ENCODE measurements at places on chromosomes 6 and 20.

- no peak for DNase-seq
Measured at GRCh38 chr6:134729561-134729960, 220.3 kb downstream of the ALDH8A1 start.

DNA sequence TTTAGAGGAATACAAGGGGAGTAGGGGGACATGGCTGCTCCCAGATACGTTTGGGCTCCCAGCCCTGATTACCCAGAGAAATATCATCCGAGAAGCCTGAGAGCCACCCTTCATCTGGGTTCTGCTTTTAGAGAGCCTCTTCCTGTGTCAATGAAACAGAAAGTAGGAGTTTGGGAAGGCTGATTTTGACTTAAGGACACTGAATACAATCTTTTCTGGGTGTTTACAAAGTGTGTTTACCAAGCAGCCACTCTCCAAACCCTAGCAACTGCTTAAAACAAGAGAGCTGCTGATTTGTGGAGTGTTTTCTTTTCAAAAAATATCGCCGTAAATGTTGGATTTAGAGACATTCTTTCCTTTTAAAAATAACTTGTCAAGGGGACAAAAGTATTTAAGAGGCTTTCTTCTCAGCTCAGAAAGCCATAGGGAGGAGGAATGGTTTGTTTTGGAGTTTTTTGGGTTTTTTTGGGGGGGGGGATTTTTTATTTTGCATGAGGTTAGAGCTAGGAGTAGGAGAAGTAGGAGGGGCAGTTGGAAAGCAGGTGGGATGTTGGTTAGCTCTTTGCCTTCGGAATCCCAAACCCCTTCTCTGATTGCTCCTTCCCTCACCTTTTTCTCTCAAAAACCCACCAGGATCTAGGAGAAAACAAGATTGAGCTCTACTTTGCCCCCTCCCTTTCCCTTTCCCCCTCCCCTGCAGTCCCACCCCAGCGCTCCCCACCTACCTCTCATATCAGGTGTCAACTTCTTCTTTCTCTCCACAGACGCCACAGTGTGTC, 12.4 kb downstream of the MAFB start:
- DNase-seq = no peak

DNA sequence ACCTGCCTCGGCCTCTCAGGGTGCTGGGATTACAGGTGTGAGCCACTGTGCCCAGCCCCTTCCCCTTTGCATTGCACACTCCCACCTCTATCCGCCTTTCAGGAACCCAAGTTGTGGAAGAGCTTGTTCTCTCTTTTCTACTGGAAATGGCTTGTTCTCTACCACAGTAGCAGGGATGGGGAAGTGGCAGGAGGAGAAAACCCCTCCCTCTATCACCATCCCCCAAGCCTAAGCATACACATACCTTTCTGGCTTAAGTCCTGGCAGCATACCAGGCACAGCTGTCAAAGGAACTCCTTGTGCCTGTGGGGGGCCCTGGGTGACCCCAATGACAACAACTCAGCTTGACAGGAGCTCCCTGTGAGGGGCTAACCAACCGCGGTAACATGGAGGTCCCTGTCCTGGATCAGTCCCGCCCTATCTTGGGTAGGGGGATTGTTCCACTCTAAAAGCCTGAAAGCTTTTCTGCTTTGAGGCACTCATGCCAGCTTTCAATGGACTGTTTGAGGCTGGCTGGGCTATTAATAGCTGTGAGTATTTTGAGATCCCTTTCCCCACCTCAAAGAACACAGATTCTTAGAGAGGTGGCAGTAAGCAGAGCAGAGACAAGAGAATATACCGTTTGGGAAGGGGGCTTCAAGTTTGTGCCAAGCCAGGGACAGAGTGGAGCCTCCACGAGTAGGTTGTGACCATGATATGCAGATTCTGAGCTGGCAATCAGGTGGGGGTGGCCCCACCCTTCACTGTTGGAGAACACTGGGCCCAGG, 2.3 kb downstream of the KLHDC3 start:
- DNase-seq = no peak

DNA sequence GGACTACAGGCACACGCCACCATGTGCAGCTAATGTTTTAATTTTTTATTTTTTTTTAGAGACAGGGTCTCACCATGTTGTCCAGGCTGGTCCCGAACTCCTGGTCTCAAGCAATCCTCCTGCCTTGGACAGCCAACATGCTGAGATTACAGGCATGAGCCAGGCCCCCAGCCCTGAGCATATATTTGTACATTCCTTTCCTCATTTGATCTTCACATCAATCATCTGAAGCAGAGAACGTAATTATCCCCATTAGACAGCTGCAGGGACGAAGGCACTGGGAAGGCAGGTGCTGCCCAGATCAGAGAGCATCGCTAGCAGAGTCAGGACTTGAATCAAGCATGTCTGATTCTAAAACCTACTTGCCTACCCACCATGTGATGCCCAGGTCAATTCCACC, 41.0 kb upstream of the SIRPA start:
- DNase-seq = no peak

- no peak for DNase-seq
Measured at GRCh38 chr20:38452880-38453624, 17.9 kb upstream of the SNHG17 start.

- DNase-seq = no peak
Measured at GRCh38 chr6:94349227-94349626, 929.9 kb upstream of the EPHA7 start.

GRCh38 chr6:70398783-70399728, 14.3 kb upstream of the FAM135A start:
- DNase-seq = no peak

DNA sequence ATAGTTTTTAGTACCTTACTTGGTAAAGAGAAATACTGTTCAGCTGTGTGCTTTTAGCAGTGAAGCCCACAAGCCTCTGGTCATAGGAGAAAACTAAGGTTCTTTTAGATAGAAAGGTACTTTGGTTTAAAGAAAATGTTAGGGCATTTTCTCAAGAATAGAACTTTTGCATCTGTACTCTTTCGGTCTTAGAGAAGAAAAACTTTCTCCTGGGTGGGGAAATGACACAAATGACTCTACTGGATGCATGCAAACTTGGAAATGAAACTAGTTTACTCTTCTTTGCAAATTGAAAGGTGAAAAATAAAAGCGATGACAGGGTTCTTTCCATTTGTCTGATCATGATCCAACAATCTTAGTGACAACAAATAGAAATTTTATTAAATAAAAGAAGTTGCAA, 2.1 kb upstream of the TMEM217 start:
- no peak for DNase-seq

DNA sequence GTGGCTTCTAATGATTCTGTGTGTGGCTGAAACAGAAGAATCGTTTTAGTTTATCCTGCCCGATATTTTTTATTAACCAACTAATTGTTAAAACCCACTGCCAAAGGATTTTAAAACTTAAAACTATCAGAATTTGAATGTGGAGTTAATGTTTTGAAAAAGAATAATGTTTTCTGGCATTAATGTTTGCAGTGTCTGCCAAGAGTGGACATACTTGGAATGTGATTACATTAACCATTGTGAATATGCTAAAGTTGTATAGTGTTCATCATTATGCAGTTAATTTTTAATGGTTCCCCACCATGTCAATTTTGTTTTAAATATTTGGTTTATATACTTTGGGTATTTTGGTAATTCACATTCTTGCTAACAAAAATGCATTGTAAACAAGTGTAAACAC, 24.4 kb downstream of the DCBLD1 start:
- DNase-seq = no peak

GRCh38 chr20:57653910-57654309, 33.7 kb upstream of the ZBP1 start:
- DNase-seq = no peak

GRCh38 chr6:12439296-12439695, 149.1 kb downstream of the EDN1 start:
- no peak for DNase-seq

DNA sequence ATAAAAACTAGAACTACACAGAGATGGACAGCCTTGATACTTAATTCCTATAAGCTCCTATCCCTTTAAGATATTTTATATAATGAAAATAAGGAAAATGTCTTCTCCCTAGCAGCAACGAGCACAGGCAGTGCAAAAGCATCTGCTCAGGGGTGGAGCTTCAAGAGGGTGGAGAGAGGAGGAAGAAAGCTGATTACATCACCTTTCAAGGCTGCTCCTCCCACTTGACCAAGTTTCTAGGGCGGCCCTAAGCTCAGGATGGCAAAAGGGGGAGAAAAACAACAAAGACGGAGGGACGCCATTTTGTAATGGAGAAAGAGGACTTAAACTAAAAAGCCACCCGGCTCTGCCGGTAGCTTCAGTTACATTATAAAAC, 2.2 kb downstream of the PPP1R10 start:
- DNase-seq = peak; percentile 93

DNA sequence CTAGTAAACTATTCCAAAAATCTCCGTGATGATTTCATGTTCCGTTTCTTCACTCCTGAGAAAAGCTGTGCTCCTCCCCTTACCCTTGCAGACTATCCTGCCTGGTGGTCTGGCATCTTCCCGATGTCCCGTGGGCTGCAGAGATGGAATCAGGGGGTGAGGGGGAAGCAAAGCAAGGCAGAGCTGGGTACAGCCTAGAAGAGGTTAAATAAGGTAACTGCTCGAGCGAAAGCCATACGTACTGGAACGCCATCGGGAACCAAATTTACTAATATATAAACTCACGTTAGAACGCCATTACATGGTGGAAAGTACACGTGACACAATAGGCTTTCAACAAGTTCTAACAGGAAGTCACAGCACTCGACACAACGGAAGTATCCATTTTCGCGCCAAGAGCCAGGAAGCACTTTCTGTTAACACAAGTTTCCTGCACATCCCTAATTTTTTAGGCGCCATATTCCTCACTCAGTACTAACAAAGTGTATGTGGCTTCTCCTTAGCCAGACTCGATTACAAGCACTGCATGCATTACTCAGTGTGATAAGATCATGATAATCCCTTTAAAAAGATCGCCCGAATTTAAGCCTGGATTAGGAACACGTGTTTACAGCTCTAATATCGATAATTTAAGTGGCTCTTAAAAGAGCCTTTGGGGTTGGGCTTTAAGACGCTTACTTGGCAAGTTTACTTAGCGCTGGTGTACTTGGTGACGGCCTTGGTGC, 101.6 kb upstream of the PRSS16 start:
- peak; percentile 90 for DNase-seq

DNA sequence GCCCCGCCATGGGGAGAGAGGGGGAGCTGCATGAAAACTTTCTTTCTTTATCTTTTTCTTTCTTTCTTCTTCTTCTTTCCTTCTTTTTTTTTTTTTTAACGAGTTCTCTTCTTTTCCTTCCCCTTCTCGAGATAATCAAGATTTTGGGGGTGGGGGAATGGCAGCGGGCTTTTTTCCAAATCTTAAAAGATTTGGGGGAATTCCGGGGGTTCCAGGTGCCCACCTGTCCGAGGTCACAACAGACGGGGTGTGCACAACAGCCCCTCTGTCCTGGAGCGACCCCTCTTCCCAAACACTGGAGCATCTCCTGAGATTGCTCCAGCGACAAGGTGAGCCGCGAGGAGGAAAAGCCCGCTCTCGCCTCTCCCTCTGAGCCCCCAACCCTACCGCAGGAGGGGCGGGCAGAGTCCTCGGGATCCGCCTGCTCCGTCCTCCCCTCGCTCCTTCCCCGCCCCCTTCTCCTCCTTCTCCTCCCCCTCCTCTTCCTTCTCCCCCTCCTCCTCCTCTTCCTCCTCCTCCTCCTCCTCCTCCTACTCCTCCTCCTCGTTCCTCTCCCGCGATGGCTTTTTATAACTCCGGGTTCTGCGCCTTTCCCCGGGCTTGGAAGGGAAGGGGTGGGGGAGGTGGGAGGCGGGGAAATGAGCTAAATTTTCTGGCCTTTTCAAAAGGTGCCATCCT, 689 bp upstream of the KCNB1 start:
- no peak for DNase-seq

DNA sequence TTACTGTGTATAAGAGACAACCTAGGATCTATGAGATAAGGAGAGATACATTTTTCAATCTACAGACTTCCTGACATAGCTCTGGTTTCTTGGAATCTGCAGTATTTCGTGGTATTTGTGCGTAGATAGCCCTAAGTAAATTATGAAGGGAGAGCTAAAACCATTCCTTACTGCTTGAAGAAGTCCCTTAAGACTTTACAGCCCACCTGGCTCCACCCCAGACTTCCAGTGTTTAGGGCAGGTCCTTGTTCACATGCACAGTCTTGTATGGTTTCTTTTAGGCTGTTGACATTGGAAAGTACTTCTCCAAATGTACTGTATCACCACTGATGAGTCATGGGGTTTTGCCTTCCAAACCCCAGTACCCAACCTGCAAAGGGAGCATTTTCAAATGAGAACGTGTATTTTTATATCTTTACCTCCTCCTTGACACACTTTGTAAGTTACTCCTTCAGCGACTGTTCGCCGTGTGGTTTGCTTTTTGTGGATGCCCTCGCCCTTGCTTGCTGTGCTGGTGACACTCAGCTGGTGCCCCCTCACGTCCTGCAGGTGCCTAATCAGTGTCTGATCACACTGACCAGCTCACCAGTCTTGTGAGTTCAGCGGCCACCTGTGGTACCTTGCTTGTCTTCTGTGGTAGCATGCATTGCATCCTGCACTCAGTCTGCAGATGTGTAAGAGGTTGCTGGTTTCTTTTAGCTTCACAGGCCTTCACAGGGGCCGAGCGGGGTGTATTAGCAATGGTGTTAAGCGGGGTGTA, 73.3 kb downstream of the IGF2R start:
- DNase-seq = no peak

- no peak for DNase-seq
Measured at GRCh38 chr6:3403238-3404173, 53.3 kb downstream of the SLC22A23 start.

DNA sequence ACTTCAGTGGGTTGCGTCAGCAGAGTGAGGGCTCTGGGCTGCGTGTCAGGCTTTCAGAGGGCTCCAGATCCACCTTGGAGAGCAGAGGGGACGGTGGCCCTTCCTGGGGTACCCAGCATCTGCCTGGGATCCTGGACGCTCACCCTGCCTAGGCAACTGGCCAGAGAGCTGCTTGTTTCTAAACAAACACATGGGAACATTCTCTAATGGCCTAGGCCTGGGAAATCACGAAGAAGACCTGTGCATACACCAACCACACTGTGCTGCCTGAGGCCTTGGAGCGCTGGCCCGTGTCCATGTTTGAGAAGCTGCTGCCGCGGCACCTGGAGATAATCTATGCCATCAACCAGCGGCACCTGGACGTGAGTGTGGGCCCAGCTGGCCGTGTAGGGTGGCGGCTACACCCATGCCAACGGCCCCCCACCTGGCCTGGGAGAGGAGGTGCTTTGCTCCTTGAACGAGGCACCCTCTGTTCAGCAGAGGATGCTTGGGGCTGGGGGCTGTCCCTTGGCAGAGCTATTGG, 32.2 kb downstream of the PYGB start:
- DNase-seq = no peak

DNA sequence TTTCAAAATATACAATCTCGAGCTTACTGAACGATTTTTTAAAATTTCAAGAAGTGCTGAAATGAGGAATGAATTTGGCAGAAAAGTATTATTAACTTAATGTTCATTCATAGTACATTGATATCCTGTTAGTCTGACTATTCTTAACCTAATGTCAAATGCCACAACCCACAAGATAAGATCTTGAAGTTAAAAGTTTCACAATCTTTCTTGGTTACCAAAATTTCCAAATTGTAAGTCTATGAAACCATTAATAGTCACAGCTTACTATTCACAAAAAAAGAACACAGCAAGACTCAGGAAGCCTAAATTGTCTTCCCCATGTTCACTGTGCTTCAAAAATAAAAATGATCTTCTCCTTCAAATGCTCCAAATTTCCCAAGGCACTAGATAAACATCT, 71.3 kb downstream of the HACE1 start:
- no peak for DNase-seq

- no peak for DNase-seq
Measured at GRCh38 chr20:43691928-43692524, 25.1 kb downstream of the MYBL2 start.
